ENCODE measurements at places on chromosomes 1 and 21.

GRCh38 chr1:110224240-110224995, 14.3 kb downstream of the KCNC4 start:
- DNase-seq, result no peak

- peak; percentile 1 for DNase-seq
Measured at GRCh38 chr21:15976807-15977206, 247.0 kb downstream of the USP25 start.

DNA sequence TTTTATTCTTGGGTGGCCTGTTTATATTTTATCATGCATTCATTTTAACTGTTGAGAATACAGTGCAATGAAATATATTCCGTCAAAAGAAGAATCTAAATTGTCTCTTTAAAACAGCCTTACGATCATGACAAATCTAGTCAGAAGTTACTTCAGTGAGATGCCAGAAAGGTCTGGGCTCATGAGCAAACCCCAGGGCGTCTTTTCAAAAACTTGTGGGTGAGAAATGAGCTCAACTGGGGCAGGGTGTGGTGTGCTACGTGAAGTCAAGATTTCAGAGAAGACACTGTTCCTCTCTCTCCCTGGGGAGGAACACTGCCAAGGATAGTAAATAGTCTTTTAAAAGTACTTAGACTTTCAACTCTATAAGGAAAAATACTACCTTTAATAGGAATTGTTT, 13.4 kb upstream of the UAP1 start:
- no peak for DNase-seq

DNA sequence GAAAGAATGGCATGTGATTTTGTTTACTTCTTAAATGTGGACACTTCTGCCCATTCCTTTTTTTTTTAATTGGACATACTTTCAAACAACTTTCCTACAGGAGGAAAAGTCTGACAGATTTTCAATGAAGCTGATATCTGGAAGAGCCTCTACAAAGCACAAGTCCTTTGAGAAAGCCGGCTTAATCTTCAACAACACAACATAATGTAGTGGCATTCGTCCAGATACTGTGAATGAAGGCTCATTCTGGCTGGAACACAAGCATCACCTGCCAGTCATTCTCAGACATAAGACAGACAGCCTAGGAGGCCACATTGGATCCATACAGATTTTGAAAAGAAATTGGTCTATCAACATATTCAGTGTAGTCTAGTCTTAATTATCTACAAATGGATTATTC, 4.9 kb downstream of the OTUD7B start:
- no peak for DNase-seq

GRCh38 chr1:26099780-26100179, 11.8 kb upstream of the PDIK1L start:
- no peak for DNase-seq

DNA sequence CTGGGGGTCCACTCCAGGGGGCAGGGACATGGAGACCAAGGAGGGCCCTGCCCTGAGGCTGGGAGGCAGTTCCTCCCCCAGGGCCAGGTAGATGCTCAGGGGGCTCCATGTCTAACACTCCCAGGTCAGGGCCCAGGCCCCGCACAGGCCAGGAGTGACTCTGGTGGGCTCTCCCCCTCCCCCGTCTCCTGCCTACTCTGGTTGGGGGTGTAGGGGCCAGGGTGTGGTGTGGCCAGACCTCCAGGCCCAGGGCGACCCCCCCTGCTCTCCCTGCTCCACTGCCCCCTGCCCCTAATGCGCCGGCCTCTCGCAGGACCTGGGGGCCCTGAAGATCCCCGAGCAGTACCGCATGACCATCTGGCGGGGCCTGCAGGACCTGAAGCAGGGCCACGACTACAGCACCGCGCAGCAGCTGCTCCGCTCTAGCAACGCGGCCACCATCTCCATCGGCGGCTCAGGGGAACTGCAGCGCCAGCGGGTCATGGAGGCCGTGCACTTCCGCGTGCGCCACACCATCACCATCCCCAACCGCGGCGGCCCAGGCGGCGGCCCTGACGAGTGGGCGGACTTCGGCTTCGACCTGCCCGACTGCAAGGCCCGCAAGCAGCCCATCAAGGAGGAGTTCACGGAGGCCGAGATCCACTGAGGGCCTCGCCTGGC, 19.7 kb upstream of the CCDC27 start:
- no peak for DNase-seq

DNA sequence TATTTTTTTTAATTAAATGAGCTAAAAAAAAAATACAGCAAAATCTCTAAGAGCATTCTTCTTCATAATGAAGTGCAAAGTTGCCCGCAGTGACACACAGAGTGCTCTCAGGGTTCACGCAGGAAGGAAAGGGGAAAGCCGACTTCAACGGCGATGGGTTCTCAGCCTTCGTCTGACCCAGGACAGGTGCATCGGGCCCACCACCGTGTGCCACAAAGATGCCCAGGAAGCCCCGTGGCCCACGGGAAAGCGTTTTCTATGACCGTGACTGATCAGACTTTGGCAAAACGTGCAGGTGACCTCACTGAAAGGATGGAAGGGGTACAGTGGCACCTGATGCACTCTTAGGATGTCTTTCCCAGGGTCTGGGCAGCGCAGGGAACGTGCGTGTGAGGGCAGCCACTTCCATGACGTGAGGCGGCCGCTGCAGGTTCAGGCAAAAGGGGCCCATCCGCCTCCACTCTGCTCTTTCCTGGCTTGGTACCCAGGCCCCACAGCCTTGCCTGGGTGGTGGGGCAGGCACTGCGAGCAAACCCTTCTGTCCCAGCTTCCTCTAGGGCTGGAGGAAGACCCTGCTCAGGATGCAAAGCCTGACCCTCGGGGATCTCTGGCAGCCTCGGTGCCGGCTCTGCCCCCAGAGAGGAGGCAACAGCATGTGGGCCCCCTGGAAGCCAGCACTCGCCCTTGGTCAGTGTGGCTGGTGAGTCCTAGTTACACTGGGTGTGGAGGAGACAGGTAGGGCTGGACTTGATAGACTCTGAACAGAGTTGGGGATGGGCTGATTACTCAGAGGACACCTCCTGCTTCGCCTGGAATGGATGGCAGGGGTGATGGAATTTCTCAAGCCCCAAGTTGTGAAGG, 8.3 kb downstream of the LRRC47 start:
- DNase-seq, result no peak
